ENCODE measurements at places on chromosomes 1 and 21.

DNA sequence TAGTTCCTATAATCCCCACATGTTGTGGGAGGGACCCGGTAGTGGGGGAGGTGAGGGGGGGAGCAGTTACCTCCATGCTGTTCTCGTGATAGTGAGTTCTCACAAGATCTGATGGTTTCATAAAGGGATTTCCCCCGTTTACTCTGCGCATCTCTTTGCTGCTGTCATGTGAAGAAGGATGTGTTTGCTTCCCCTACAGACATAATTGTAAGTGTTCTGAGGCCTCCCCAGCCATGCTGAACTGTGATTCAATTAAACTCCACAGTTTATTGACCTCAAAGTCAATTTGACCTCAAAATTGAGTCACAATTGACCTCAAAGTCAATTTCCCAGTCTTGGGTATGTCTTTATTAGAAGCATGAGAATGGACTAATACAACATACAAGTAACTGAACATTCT is 19.7 kb downstream of the DPH5 start:
- no peak for DNase-seq

GRCh38 chr1:223008808-223009207 is 134.2 kb downstream of the TLR5 start:
- DNase-seq = no peak

DNA sequence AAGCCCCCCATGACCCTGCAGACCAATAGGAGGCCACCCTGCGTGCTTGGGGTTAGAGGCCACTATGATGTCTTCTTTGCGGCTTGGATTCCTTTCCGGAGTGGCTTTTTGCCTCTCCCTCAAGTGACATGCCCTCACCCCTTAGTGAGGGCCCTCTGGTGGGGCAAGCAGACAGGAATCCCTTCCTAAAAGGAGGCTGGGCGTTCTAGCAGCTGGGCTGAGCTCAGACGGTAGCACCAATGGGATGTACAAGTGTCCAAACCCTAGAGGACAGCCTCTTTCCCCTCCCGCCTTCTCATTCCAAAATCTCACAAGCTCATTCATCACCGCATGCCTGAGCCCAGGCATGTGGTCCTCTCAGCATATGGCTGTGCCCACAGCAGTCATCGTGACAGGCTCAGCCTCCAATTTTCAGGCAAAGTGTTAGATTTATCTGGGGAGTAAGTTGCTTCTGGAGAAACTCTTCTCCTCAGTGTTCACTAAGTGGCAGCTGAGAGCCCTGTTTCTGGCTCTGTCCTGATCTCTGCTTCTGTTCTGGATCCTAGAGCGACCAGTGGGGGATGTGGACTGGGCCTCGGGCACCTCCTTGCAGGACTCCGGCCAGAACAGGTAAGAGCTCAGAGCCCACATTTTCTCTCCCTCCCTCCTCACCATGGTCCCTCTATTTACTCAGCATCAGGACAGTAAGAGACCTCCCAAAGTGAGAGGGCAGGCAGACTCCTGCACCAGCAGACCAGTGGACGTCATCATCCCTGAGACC is 4.8 kb downstream of the KIAA1614 start:
- DNase-seq = peak; percentile 89

DNA sequence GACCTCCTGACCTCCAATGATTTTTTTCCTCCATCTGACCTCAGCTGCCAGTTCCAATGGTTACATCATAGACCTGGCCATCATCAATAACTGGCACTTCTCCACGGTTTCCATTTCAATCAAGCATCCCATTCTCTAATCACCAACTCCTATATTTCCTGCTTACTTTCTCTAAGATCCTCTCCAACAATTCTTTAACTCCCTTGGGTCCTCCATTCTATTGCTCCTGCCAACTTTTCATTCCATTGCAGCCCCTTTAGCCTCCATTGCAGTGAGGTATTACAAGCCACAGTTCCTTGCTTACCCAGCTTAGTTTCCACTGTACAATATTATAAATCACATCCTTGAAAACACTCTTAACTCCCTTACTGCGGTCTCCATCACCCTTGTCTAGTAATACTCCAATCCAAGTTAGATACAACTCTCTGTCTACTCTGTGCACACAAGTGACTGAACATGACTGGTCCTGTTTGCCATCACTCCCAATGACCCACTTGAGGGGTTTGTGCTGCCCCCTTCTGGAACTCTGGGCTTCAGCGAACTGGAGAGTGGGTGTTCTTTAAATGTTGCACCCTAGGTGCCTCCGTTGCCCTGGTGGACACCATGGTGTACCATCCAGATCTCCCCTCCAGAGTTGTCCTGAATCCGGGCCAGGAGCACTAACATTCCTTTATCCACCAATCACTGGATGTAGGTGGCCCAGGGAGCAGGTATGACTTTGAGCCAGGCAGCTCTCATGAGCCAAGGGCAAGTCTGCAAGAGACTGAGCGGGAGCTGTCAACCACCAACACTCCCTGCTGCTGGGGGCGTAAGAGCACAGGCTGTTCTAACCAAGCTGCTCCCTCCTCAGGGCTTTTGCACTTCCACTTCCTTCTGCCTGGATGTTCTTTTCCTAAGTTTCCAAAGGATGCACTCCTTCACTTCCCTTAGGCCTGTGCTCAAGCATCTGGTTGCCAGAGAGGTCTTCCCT is 3.7 kb upstream of the FNDC7 start:
- no peak for DNase-seq

DNA sequence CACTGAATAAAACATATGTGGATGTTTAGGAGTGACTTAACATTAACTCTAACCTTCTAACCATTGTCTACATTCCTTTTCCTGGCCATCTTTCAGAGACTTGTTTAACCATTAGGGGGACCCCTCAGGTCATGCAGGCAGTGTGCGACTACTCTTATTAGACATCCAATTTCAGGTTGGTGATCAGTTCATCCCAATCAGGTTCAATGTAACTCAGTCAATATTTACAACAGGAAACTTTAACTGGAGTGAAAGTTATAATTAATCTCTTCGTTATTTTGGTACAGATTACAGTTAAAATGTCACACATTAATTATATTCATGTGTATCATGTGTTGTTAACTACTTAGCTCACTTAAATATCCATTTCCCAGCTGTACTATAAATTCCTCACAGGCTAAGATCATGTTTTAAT is 68.8 kb upstream of the RGS1 start:
- DNase-seq = peak; percentile 21

- no peak for DNase-seq
Observed at GRCh38 chr1:111551623-111552411, 48.4 kb upstream of the ADORA3 start.

DNA sequence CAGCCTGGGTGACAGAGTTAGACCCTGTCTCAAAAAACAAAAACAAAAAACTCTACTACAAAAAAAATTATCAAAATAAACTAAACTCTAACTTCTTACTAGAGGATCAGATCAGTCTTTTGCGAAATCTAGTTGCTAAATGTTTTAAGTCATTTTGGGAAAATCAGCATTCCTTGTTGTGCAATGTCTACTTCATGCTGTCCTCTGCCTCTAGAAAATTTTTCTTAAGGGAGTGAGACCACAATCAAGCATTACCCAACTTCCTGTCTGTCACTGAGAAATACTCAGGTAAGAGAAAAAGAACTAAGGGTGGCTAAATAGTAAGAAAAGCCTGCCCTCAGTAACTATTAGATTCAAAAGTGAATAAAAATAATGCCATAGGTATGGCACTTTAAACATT is 67.2 kb upstream of the FOXD3 start:
- DNase-seq = peak; percentile 5

DNA sequence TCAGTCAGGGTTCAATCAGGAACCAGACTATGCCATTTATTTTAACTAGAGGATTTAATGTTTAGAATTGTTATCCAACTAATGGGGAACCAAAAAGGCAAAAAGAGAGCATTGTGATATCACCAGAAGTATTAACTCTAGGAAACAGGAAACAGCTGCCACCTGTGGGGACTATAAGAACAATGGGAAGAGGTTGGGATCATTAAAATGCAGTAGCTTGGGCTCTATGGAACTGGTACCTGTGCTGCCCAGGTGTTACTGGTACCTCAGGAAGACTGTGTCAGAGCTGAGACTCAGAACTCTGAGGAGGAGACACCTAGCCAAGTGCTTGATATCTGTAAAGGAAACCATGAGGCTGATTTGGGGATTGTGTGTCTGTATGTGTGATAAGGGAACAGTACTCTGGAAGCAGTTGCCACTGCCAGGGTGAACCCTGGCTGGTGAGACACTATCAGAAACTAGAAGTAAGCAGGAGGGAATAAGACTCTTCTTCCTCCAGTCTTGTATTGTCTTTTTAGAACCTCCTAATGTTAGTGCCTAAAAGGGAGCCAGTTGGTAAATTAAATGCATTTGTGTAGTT is 49.4 kb downstream of the MAN1A2 start:
- DNase-seq = no peak

GRCh38 chr1:165444897-165445370 is at the start of gene RXRG:
RXRG (minus strand) TSS chr1:165445126; CDS start chr1:165444893, 233 bp downstream.
- DNase-seq = peak; percentile 2

GRCh38 chr1:186842547-186842946 is 13.8 kb downstream of the PLA2G4A start:
- DNase-seq = no peak

DNA sequence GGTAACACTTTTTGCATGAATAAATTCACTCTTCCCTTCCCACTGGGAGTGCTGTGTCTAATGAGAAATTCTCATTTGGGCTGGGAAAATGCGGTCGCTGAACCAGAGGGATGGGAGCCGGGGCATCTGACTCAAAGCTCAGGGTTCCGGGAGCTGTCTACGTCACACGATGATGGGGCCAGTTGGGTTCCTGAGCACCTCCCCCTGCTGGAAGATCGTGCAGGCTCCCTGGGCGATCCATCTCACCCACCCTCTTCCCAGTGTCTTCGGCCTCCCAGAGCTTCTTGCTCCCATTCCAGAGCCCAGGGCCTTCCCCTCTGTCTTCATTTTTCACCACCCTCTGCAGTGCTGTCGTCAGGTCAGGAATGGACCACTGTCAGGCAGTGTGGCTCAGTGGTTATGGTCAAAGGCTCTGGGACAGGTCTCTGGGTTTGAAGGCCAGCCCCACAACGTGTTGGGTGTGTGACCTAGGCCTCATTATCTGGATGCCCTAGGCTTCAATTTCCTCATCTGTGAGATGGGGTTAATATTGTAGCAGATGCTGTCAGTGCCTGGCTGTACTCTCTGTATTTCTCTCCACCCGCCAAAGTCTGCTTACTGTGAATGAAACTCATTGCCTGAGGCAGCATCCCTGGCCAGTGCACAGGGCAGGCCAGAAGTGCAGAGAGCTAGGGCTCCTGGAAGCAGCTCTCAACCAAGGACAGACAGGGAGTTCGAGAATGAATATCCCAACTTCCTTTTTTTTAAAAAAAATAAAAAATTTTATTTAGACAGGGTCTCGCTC is 31.8 kb downstream of the IGSF21 start:
- DNase-seq = no peak

GRCh38 chr1:118116401-118116800 is 68.6 kb downstream of the SPAG17 start:
- DNase-seq = peak; percentile 70

DNA sequence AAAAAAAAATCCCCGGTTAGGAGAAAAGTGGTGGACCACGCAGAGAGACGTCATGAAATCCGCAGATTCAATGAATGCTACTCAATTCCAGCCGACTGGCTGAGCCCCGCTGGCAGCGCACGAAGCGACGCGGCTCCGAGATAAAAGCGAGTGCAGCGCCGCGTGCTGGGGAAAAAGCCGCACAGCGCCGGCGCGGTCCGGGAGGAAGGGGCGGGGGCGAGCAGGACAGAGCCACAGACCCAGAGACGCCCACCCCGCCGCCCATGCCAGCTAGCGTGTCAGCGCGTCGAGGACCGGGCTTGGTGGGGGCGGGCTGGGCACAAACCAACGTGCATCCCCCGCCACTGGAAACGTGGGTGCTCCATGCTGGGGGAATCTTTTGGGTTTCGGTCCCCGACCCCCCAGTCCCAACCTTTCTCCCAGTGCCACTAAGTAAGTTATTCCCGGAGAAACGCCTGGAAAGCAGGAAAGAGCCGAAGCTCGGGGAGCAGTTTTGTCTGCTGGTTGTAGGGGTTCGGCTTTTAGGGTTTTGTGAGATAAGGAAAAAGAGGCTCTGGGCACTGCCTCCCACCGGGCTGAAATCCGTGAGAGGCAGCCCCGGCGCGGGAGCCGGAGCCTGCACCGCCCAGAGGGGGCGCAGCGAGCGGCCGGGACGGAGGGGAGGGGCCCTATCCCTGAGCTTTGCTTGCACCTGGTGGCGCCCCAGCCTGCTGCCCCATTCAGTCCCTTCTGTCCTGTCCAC is at the start of gene KCNJ6:
KCNJ6 (minus strand) TSS at position 148 of the 742 bp plus-strand sequence. CDS start 75,775 bp downstream, outside the sequence.
- peak; percentile 53 for DNase-seq

- no peak for DNase-seq
Observed at GRCh38 chr1:87834941-87835340, 506.3 kb downstream of the LMO4 start.

DNA sequence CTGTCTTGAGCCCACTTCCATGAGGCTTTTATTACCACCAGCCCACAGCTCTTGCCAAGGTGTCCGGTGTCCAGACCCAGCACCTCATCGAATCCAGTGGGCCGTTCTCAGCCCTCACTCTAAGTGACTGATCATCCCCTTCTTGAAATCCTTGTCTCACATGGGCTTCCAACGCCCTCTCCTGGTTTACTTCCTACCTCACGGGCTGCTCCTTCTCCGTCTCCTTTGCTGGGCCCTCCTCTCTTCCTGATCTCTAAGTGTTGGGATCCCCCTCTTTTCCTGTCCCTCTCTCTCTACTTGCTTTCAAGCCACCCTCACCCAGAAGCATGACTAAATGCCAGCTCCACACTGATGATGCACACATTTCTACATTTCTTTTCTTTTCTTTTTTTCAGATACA is 9.0 kb upstream of the RHBG start:
- peak; percentile 59 for DNase-seq

- no peak for DNase-seq
Observed at GRCh38 chr1:53187401-53187800, 9.2 kb upstream of the CPT2 start.

DNA sequence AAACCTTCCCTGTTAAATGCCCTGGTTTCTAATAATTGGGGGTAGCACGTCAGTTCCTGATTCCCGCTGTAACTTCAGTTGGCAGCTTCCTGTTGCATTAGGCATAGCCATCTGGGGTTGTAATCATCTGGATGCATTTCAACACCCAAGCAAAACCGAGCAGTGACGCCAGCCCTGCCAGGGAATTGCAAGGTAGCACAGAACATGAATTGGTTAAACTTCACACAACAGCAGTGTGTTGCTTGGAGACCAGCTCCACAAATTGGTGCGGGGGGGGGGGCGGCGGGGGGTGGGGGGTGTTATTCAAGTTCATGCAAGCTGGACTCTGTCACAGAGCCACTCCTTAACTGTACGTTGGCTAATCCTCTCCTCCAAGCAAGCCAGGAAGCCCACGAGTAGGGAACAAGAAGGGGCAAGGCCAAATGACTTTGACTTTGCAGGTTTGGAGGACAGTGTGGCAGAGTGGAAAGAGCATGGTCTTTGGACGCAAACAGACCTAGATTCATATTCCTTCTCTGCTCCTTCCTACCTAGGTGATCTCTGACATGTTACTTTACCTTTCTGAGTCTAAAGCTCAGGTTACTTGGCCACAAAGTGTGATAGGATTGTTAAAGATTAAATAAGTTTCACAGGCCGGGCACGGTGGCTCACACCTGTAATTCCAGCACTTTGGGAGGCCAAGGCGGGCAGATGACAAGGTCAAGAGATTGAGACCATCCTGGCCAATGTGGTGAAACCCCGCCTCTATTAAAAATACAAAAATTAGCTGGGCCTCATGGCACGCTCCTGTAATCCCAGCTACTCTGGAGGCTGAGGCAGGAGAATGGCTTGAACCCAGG is 4.7 kb downstream of the LAX1 start:
- DNase-seq = peak; percentile 94

Measured in AG10803 (cell line).